ENCODE measurements at places on chromosomes 13 and 19.

- DNase-seq, result no peak
Observed at GRCh38 chr13:47794963-47795362, 206.1 kb downstream of the SUCLA2 start.

DNA sequence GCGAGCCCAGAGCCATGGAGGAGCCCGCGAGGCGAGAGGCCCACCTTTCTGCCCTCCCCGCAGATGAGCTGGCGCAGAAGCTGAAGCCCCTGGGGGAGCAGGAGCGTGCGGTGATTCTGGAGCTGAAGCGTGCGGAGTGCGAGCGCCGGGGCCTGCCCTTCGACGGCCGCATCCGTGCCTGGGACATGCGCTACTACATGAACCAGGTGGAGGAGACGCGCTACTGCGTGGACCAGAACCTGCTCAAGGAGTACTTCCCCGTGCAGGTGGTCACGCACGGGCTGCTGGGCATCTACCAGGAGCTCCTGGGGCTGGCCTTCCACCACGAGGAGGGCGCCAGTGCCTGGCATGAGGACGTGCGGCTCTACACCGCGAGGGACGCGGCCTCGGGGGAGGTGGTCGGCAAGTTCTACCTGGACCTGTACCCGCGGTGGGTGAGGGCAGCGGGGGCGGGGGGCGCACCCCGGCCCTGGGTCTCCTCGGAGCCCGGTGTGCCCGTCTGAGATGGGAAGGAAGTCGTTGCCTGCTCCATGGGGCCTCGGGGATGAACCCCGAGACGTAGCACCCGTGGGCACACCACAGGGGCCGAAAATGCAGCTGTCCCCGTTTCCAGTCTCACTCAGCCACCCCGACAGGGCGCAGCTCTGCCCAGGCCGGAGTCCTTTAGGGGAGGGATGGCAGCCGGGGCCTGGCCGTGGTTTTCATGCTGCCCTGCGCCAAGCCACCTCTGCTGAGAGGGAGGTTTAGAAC is 12.1 kb upstream of the ZNF554 start:
- DNase-seq, result no peak

DNA sequence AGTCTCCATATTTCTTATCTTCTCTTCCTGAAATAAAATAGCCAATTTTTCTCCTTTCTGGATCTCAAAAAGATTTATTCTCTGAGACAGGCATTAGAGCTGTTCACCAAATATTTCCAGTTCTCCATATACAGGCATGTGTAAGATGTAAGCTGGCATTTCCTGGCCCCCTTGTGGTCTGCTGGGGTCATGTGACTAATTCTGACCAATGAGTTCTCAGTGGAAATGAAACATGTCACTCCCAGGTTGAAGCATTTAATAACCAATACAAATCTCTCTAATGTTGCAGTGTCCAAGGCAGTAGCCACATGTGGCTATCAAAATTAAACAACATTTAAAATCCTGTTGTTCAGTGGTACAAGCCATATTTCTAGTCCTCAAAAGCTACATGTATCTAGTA is 14.8 kb upstream of the CACNA1A start:
- no peak for DNase-seq

DNA sequence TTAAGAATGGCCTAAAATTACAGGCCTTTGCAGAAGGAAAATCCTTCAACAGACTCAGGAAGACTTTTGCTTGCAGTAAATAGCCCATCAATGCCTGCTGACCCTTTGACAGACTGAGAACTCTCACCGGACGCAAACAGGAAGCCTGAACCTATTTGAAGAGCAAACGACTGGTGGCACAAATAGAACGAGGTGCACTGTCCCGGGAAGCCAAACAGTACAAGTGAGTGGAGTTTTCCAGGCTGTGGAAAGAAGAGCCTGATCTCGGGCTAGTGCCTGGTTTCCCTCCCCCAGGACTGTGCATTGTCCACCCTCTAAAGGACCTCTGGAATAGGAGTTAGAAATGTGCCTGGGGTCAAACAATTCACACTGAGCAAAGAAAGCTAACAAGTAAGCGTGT is 165.5 kb downstream of the FGF14 start:
- DNase-seq, result no peak

DNA sequence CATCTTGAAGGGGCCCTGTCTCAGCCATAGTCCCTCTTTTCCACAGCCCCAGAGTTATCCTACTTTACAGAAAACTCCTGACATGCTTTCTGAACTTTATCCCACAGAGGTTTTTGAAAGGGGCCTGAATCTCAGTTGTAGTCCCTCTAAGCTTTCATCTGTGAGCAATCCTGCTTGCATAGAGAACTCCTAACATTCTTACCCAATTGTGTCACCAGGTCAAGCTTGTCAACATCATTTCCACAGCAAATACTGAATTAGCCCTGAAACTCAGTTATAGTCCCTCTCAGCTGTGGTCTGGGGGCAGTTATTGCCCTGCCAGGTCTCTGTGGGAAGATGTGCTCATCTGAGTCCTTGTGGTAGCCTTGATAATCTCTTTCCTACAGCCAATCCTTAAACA is 2190.3 kb upstream of the PCDH20 start:
- DNase-seq, result no peak

DNA sequence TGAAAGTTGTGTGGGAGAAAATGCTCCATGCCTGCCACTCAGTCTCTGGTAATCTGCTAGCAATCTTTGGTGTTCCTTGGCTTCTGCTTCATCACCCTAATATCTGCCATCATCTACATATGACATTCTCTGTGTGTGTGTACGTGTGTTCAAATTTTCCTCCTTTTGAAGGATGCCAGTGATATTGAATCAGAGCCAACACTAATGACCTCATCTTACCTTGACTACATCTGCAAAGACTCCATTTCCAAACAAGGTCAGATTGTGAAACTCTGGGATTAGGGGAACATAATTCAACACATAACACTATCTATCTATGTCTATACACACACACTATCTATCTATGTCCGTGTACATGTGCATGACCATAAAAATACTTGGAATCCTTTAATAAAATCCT is 81.4 kb upstream of the IRS2 start:
- no peak for DNase-seq

DNA sequence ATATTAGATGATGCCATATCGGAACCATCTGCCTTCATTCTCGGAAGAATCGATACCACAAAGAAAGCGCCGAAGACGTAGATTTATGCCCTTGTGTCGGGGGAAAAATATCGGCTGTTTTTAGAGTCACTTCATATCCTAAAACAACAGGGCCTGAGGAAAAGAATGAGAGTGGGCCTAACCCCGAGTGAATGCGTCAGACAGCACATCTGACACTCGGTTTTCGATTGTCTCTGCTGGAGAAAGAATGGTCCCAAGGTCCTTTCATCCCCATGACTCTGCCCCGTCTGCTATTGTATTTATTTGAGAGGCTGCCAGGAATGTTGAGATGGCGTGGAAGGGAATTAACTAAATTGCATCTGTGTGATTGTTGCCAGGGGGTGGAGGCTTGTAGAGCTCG is 46.1 kb downstream of the CHST8 start:
- no peak for DNase-seq

DNA sequence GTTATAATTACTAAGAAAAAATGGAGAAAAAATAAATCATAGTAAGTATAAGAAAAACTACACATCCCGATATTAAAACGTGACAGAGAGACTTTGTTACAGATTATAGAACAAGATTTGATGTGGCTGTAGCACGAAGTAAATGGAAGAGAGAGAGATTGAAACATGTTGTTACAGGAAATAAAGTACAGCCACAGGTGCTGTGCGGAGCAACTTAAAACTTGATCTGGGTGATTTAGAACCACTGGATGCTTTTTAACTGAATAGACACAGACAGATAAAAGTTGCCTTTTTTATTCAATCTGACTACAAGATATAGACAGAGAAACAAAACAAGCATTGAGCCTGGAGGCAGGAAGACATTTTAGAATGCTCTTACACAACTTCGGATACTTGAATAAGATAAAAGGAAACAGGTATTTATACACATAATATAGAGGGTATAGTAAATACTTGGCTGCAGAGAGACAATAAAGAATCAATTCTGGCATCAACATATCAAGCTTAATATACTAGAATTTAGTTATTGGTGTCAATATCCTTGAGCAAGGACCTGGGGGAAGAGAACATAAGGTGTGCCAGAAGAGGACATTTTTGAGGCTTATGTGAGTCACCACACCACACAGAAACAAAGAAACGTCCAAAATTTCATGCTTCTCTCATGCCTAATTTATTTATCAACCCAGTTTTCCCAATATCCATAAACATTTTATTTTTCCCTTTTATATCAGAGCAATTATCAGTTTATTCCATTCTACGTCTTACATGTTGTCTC is 548.5 kb downstream of the SLITRK1 start:
- DNase-seq, result no peak

- DNase-seq, result no peak
Observed at GRCh38 chr13:23440821-23441618, 7.5 kb upstream of the SACS start.

- no peak for DNase-seq
Observed at GRCh38 chr13:77846173-77846572, 72.5 kb downstream of the EDNRB start.

- no peak for DNase-seq
Observed at GRCh38 chr19:29017788-29018187, 195.2 kb downstream of the UQCRFS1 start.

GRCh38 chr19:40584007-40584406 is 7.3 kb downstream of the SHKBP1 start:
- DNase-seq, result no peak

GRCh38 chr19:21789466-21790085 is 22.2 kb upstream of the ZNF100 start:
- no peak for DNase-seq

- DNase-seq, result no peak
Observed at GRCh38 chr19:4279267-4279529, 132 bp downstream of the SHD start.

DNA sequence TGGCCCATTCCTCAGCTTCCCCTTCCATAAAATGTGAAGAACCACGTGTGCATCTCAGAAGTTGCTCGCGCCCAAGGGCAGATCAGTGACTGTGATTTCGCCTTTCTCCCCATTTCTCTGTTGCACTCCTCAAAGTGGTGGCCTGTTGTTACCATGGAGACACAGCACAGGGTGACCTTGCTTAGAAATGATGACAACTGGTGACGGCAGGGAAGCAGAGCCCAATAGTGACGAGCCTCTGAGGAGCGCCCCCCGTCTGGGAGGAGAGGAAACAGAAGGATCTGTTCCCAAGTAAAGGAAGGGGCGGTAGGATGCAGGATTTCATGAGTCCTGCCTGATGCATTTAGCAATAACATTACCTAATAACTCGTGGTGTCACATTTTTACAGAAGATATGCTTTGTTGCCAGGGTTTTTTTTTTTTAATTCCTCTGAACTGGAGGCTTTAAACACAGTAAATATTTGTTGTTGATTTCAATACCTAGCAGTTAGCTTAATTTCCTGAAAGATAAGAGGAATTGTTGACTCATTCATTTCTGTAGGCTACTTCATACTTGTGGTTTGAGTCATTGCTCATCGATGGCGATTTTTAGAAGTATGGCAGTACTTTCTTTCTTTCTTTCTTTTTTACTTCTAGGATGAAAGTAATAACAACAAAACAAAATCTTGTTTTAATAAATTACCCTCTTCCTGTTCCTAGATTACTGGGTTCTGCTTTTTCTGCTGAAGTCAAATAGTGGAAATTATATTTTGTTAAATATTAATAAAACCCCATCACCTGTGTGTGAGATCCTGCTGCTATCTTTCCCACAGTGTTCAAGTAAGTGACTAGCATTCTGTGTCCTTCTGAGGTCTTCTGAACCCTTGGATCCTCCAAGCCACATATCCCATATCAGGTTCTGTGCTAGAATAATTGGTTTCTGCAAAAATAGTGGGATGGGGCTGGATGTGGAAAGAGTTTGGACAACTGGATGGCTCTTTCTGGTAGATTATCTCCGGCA is 36.0 kb downstream of the MBNL2 start:
- DNase-seq, result peak; percentile 43

DNA sequence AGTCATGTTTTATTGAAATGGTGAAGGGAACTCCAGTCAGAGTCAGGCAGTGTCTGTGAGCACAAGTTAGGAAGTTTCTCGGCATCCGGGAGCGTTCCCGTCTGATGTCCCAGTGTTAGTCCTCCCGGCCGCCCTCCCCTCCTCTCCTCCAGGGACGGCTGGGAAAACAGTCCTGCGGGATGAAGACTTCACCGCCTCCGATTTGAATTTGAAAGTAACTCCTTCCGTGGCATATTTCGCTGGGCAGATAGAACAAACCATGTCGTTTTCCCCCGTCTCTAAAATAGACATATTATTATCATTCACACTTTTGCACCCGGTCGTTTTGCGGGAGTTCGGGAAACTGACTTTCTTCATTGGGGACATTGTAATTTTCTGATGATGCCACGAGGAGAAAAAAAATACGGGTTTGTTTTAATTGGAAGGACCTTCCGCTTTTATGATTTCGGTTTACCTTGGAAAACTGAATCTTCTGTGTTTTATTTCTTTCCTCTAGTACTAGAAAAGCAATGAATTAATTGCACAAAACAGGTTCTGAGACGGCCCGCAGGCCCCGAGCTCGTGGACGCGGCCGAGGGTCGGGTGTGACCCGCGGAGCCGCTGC is 76.6 kb downstream of the ZIC5 start:
- no peak for DNase-seq

DNA sequence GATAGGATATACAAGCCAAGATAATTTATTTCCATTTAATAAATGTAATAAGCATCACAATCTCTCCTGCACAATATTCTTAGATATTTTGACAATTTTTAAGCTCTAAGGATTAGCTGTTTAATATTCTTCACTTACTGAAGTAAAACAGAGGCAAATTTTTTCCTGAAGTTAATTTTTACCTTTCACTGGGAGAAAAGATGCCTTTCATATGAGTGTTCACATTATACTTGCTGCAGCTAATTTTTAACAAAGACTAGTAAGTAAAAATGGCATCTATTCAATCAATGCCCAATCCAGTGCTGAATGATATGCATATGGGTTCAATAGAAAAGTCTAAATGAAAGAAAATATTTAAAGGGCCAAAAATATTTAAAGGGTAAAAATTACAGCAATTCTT is 377.2 kb upstream of the GPC6 start:
- DNase-seq, result no peak

DNA sequence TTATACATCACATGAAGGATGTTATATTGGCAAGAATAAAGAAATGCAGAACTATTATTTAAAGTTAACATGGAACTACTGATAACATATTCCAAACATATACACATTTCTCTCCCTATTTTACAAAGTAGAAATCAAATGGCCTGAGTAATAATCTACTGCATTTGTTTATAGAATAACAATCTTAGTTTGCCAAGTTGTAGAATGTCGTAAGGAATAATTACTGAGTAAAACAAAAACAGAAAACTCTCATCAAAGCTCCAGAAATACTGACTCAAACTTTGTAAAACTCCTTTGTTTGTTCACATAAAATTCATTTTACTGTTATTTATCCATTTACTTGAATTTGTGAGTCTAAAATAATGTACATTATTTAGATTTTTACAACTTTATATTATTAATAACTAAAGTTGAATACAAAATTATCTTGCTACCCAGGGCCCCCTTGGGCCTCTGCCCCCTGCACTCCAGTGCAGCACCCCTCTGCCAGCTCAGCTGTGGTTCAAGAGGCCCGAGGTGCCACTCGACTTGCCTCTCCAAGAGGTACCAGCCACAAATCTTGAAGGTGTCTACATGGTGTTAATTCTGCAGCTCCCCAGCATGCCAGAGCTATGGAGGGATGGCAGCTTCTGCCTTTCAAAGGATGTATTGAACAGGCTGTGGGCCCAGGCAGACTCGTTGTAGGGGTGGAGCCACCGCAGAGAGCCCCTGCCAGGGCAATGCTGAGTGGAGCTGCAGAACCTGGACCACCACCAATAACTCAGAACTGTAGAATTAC is 2819.7 kb downstream of the PCDH9 start:
- no peak for DNase-seq

Measured in GM06990 (cell line).